Hepatic stellate cell (primary cell): ENCODE measurements at places on chromosomes 16 and 17.
A peak's percentile ranks its signal among the peaks of the same experiment; 100 is the strongest.

- DNase-seq, result no peak
Observed at GRCh38 chr17:5381542-5381941, 37.9 kb downstream of the NUP88 start.

DNA sequence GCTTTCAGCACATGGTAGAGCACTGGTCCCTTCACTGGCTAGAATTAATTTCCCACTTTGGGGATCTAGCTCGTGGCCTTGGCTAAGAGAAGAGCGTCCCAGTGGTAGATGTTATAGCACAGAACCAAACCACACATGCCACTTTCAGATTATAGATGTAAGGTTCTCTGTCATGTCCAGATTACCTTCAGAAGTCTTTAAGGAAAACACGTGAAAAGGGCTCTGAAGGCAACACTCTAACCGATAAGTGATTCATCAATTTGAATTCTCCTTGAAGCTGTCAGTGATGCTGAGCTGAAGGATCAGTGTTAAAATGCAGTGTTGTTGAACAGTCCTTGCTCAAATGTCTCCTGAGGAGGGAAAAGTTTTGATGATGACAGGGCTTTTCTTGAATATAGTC, 43.5 kb upstream of the VPS4A start:
- no peak for DNase-seq

GRCh38 chr17:6435968-6436367, 1.0 kb upstream of the AIPL1 start:
- DNase-seq, result peak; percentile 81

DNA sequence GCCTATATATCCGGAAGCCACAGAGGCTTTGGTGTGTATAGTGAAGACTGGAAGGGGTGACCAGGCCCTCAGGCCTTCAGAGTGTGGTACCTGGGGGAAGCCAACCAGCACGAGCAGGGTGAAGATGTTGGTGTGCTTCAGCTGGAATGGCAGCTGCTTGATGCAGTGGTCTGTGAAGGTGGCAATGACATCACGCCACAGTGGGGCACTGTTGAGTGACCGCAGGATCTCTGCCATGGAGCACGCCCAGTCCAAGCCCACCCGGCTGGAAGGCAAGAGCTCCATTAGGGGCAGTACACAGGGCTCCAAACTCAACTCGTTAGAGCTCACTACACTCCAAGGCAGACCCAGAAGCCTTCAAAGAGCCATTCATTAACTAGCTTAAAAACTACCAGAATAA, 68.5 kb upstream of the ATP2A3 start:
- no peak for DNase-seq

GRCh38 chr17:59893676-59894100, 767 bp downstream of the RPS6KB1 start:
- peak; percentile 17 for DNase-seq

GRCh38 chr16:86630471-86630870, 52.1 kb downstream of the FOXL1 start:
- no peak for DNase-seq

DNA sequence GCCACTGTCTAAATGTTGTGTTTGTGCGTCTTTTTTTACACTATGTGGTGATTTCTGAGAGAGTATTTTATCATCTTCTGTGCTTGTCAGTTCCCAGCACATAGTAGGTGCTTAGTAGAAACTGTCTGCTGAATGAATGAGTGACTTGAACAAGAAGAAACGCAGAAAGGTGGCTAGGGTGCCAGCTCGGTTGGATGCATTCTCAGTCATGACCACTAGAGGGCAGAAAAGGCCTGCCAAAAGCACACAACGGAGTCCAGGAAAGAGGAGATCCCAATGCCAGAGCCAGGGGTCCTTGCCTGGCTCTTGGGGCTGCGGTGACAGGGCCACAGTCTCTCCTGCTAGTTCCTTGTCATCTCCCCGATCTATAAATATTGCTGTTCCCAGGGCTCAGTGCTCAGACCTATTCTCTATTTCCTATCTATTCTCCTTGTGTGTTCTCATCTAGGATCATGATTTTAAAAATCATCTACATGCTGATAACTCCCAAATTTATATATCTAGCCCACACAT, 57.3 kb upstream of the CCL1 start:
- peak; percentile 73 for DNase-seq

- no peak for DNase-seq
Observed at GRCh38 chr17:36645422-36645821, 44.0 kb downstream of the MRM1 start.

DNA sequence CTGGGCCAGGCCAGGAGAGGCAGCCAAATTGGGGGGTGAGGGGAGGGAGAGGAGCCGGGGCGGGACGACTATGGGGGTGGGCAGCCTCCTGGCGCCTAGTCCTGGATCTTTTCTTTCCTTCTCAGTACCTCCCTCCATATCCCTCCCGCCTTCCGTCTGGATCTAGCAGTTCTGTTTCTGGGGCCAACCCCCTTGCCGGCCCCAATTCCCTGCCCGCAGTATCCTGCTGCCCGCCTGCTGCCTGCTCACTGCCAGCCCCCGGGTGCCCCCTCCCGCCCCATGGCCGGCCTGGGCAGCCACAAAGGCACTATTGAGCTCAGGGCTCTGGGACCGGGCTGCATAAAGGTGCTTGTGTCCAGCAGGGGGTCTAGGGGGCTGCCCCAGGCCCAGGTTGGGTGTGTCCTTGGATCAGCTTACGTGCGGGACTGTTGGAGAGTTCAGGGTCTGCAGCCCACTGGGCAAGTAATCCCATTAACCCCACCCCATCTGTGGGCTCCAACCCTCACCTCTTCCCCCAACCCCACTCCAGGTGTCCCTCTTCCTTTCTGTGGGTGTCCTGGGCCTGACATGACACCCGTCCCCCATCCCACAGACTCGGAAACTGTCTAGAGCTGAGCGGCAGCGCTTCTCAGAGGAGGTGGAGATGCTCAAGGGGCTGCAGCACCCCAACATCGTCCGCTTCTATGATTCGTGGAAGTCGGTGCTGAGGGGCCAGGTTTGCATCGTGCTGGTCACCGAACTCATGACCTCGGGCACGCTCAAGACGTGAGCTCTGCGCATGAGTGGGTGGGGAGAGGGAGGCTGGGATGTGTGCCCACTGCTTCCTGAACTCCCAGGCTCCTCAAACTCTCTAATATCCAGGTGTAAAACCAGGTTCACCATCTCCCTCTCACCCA, 2.0 kb downstream of the WNK4 start:
- peak; percentile 47 for DNase-seq

GRCh38 chr16:71426069-71426879, 15.6 kb downstream of the TLE7 start:
- DNase-seq, result peak; percentile 55

DNA sequence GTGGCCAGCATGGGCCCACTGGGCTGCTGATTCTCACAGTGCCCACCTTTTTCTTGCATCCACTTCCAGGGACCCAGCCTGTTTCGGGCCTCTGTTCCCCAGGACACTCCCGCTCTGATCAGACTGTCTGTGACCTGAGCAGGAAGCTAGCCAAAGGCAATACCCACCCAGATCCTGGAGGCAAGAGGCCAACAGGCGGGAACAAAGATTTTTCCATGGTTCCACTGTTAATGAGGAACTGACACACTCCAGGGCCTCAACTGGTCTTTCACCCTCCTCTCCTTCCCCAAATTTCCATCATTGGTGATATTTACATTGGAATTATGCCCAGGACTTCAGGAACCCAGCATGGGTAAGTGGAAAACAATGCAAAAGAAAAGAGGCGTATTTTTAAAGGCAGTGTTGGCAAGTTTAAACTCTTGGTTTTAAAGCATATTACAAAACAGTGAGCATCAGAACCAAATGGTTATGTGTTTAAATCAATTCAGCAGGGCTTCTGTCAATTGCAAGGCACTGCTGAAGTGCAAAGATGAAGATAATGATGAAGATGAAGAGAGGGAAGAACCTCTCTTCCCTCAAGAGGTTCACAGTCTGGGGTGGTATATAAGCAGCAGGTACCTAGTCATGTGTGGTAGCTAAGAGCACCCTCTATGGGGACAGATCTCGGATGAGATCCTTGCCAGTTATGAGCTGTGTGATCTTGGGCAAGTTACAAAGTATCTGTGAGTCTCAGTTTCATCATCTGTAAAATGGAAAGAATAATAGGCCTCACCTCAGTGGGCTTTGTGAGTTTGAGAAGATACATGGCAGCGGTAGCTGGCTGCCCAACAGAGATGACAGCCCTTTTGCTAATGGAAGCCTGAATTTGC, 14.4 kb upstream of the ATP2A3 start:
- no peak for DNase-seq

- DNase-seq, result peak; percentile 24
Observed at GRCh38 chr17:15157051-15157450, 108.1 kb downstream of the PMP22 start.

DNA sequence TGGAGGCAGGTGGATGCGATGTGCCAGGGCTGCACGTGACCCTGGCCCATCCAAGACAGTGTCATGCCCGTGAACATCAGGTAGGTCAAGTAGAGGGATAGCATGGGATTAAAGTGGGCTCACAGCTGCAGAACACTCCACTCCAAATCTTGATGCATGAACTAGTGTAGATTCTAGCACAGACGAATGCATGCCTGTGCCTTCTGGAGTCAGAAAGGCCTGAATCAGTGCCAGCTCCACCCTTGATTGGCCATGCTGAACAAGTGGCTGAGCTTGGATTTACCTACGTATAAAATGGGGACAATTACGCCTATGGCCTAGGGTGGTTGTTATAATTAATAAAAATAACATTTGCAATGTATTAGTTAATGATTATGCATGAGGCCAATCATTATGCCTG, 10.6 kb downstream of the IRX3 start:
- no peak for DNase-seq

DNA sequence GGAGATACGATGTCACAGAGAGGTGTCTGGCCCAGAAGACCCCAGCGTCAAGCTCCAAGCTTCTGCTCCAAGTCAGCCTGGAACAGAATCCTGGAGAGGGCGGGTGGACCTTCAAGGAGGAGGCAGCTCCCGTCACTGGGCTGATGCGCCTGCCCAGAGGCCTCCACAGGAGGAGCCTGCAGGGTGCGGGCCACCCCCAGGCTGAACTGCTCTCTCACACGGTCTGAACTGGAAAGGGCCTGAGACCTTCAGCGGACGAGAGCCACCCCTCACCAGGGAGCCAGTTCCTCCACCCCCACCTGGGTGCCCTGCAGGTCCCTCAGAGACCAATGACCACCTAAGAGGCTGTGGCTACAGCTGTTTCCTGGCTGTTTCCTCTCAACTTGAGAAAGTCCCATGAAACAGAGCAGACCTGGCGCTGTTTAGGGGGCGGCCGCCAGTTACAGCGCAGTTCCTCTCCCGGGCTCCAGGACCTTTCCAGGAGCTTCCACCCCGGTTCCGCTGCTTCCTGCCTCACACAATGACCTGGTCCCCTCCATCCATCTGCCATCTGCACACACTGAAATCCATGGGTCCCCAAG, 36.0 kb upstream of the KLHDC4 start:
- no peak for DNase-seq

- peak; percentile 69 for DNase-seq
Observed at GRCh38 chr17:19384723-19385391, 2.1 kb downstream of the MFAP4 start.

DNA sequence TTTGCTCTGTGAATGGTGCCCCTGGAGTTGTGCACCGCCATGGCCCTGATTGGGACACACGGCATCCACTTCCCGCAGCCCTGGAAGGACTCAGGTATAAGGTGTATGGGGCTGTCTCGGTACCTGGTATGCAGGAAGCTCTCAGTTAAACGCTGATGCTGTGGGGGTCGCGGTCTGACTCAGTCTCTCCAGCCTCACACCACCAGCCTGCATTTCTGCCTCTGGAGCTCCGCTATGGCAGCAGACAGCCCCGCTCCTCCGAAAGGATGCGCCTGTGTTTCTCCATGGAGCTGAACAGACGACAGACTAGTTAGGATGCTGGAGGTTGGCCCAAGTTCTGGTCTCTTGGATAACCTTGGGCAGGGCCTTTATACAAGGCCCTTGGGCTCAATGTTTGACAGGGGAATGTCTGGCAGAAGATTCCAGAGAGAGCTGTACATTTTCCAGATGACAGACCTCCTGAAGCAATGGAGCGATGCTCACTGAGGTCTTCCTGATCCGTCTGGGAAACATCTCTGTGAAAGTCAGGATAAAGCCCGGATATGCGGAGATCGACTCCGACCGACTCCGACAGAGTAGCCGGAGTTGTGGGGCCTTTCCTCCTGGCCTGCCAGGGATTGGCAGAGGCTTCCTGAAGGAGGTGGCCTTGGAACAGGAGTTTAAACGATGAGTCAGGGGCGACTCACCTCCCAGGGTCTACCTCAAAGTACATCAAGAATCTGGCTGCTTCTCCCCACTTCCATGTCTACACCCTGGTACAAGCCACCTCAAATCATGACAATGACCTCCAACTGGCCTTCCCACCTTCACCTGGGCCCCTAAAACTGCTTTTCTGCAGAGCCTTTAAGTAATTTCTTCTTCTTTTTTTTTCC, 21.9 kb upstream of the BCAR1 start:
- DNase-seq, result no peak

DNA sequence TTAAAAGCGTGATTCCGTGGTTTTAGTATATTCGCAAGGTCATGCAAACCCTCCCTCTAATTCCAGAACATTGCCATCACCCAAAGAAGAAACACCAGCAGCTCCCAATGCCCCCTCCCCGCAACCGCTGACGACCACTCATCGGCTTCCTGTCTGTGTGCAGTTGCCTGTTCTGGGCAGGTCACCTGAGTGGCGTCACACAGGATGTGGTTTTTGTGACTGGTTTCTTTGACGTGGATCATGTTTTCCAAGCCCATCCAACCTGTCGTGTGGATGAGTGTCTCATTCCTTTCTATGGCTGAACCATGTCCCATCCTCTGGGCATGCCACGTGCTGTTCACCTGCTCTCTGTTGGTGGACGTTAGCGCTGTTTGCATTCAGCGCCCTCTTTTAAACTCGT, 8.2 kb upstream of the ATP2C2 start:
- DNase-seq, result no peak

GRCh38 chr17:28177351-28177750, 134.9 kb downstream of the NLK start:
- no peak for DNase-seq

DNA sequence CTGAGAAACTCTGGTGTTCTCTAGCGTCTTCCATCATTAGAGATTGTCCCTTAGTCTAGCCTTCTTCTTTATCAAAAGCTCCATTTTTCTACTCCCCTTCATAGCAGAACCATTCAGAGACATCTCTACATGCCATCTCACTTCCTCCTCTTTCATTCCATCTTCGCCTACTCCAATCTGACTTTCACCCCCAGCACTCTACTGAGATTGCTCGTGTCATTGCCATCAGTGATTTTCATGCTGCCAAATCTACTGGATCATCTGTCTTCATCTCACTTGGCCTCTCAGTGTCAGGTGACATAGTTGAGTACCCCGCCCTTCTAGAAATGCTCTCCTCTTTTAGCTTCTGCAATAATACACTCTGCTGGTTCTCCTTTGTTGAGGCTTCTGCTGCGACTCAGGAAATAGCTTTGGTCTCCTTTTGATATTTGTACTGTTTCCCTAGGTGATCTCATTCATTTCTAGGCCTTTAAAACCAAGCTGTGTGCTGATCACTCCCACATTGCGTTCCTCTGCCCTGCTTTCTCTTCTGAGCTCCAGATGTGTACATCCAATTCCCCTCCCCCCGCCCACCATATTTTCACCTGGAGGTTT, 119.1 kb downstream of the FTO start:
- DNase-seq, result no peak
